Suprapubic skin (tissue), 4 donors: ENCODE measurements at places on chromosomes 2 and 18. TPM values are rescaled to one million over a fixed set of nuclear protein-coding genes. Genes with fewer than 3 reads are reported as not detected.

DNA sequence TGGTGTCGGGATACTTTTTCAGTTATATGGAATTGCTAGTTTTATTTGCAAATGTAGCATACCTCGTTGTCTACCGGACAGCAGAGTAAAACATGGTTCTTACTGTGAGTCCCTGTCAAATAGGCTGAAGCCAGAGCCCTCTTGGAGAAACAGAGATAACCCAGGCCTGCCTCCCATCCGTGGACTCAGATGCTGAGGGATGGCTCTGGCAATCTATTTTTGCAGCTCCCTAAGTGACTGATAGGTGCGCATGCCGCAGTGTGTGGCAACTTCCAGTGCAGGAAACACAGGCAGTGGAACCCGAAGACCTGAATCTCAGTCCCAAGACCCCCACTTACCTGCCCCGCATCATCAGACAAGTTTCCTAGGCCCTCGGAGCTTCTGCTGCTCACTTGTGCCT, 33.6 kb downstream of the STEAP3 start:
- peaks cover 4% of the 10 kb centered on the region for H3K4me1 ChIP-seq
- H3K27me3 ChIP-seq = no peaks in the 10 kb centered on the region
- no peak overlapping the region for H3K4me3 ChIP-seq
- DNase-seq = no peak

GRCh38 chr2:166365239-166365638, 10.5 kb downstream of the SCN9A start:
- no peak overlapping the region for H3K27ac ChIP-seq
- no peak for DNase-seq
- H3K36me3 ChIP-seq = no peaks in the 10 kb centered on the region
- no peaks in the 10 kb centered on the region for H3K4me1 ChIP-seq
- H3K4me3 ChIP-seq = no peak overlapping the region

GRCh38 chr18:70334728-70335329, 46.0 kb downstream of the SOCS6 start:
- H3K27ac ChIP-seq = no peak overlapping the region
- peaks cover 11% of the 10 kb centered on the region for H3K36me3 ChIP-seq
- no peaks in the 10 kb centered on the region for H3K27me3 ChIP-seq
- H3K4me1 ChIP-seq = peaks cover 17% of the 10 kb centered on the region
- H3K4me3 ChIP-seq = no peak overlapping the region

- H3K4me3 ChIP-seq = no peak overlapping the region
- peaks cover 54% of the 10 kb centered on the region for H3K36me3 ChIP-seq
- H3K27ac ChIP-seq = no peak overlapping the region
Measured at GRCh38 chr18:55262021-55262560, 302.8 kb upstream of the CCDC68 start.

- no peaks in the 10 kb centered on the region for H3K27me3 ChIP-seq
- H3K4me1 ChIP-seq = peaks cover 24% of the 10 kb centered on the region
- DNase-seq = no peak
- H3K36me3 ChIP-seq = peaks cover 3% of the 10 kb centered on the region
- no peak overlapping the region for H3K4me3 ChIP-seq
Measured at GRCh38 chr2:69087912-69088240, 74.9 kb downstream of the ANTXR1 start.

DNA sequence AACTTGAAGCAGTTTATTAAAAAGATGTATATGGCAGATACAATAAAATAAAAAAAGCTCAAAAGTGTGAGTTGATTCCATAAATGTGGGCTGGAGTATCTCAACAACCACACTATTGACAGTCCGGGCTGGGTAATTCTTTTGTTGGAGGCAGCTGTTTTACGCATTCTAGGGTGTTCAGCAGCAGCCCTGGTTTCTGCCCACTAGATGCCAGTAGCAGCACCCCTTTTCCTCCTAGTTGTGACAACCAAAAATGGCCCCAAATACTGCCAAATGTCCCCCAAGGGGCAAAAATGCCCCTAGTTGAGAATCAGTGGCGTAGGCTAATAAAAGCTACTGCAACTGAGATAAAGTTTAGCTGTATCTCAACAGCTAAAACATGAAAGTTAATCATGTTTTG, 44.8 kb downstream of the CHMP3 start:
- peaks cover 14% of the 10 kb centered on the region for H3K36me3 ChIP-seq
- H3K4me3 ChIP-seq = no peak overlapping the region
- no peaks in the 10 kb centered on the region for H3K27me3 ChIP-seq
- no peak overlapping the region for H3K27ac ChIP-seq
- DNase-seq = no peak

GRCh38 chr2:116918574-116918973, 895.9 kb upstream of the DDX18 start:
- DNase-seq = no peak
- no peaks in the 10 kb centered on the region for H3K27me3 ChIP-seq

DNA sequence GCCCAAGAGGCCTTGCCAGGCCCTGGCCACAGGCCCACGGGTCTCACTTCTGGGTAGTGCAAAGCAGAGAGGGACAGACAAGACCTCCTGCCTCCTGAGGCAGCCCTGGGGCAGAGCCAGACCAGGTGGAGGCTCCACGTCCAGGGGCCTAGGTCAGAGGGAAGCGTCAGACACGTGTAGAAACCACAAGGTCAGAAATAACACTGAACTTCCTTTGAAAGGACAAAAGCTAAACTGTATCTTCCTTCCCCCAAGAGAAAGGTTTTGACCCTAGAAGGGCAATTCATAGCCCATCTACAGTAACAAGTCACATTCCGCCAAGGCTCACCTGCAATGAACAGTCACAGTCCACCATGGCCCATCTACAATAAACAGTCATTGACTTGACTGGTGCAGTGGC, 17.9 kb downstream of the SDC1 start:
- peaks cover 77% of the 10 kb centered on the region for H3K4me1 ChIP-seq
- no peak overlapping the region for H3K4me3 ChIP-seq
- peaks cover 21% of the 10 kb centered on the region for H3K36me3 ChIP-seq
- no peak for DNase-seq

DNA sequence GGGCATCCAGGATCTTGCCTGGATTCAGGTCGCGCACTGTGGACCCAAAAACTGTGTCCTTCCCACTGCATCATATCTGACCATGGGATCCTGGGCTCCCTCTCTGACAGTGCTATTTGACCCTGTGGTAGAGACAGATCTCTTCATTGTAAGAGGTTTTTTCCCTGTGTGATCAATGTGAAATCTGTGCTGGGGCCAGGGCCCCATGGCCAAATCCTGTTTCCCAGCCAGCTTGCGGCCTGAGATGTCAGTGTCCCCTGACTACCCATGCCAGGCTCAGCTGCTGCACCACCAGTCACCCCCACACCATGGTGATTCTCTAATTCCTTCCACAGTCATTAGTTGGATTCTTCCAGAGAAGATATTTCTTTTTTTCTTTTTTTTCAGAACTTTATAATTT, 3.5 kb downstream of the PRLH start:
- H3K36me3 ChIP-seq = no peaks in the 10 kb centered on the region
- DNase-seq = no peak
- H3K4me3 ChIP-seq = no peak overlapping the region
- H3K27me3 ChIP-seq = no peaks in the 10 kb centered on the region

- DNase-seq = no peak
- no peak overlapping the region for H3K27ac ChIP-seq
- H3K4me1 ChIP-seq = peaks cover 30% of the 10 kb centered on the region
- no peak overlapping the region for H3K4me3 ChIP-seq
- H3K27me3 ChIP-seq = no peaks in the 10 kb centered on the region
Measured at GRCh38 chr18:48833701-48834412, 116.9 kb downstream of the SMAD7 start.

DNA sequence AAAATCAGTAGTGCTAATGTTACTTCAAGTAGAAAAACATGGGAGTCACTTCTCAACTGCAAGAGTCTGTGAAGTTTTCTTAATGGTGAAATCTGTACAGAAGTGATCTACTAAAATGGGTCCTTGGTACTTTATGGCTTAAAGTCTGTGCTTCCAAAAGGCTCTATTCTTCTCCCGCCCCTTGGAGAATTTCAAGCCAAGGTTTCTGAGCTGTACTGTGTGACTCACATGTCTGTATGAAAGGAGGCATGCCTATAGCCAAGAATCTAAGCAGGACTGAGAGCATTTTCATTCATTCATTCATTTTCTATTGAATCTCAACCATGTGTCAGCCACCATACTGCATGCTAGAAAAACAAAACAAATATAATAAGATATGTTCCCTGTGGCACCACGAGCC, 19.8 kb upstream of the DDX18 start:
- no peak overlapping the region for H3K4me3 ChIP-seq
- DNase-seq = no peak
- H3K4me1 ChIP-seq = no peaks in the 10 kb centered on the region

DNA sequence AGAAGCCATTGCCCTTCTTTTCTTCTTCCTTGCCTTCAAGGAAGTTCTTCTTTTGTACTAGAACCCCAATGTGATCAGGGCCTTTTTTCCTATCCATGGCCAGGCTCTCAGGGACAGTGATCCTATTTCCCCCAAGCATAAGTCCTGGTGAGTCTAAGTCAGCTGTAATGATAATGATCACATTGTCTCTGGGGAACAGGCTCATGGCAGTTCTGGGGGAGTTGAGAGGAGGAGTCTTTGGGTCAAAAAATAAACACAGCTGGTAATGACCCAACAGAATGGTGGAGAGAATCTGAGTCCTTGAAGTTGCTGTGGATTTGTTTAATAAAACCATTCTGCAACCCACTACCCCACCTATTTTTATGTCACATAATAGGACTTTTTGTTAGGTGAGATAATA, 96.6 kb downstream of the SOCS6 start:
- no peaks in the 10 kb centered on the region for H3K4me1 ChIP-seq
- no peaks in the 10 kb centered on the region for H3K36me3 ChIP-seq
- no peaks in the 10 kb centered on the region for H3K27me3 ChIP-seq
- DNase-seq = no peak
- no peak overlapping the region for H3K4me3 ChIP-seq
- H3K27ac ChIP-seq = no peak overlapping the region

DNA sequence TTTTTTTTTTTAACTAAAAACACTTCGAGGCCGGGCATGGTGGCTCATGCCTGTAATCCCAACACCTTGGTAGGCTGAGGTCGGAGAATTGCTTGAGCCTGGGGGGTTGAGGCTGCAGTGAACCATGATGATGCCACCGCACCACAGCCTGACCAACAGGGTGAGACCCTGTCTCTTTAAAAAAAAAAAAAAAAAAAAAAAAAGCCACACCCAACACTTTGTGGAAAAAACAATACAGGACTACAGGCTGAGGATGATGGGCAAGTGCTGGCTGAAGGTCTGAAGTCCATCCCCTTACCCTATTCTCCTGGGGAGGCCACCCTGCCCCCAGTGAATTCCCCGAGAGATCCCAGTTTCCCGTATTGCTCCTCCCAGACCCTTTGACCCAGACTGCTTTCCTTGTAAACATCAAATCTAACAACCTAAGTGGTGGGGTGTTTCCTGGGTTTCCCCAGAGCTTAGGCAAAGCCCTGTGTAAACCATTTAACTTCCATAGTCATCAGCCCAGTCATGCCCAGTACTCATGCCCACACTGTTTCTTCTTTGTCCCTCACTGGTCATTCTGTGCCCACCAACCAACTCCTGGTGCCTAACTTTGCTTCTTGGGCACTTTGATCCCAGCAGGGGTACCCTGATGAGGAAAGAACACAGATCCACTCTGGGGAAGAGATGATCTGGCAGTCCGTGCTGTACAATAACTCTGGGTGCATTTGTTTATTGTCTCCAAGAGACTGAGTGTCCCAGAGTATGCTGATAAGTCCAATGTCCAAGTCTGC, 5.8 kb upstream of the TMEM37 start:
- H3K27ac ChIP-seq = no peak overlapping the region
- no peaks in the 10 kb centered on the region for H3K36me3 ChIP-seq
- peaks cover 36% of the 10 kb centered on the region for H3K4me1 ChIP-seq
- no peaks in the 10 kb centered on the region for H3K27me3 ChIP-seq

- peak overlapping the region; percentile 90 for H3K4me3 ChIP-seq
- peaks cover 31% of the 10 kb centered on the region for H3K4me1 ChIP-seq
- H3K27ac ChIP-seq = peak overlapping the region; percentile 93
- H3K27me3 ChIP-seq = no peaks in the 10 kb centered on the region
- H3K36me3 ChIP-seq = no peaks in the 10 kb centered on the region
- DNase-seq = no peak
Measured at GRCh38 chr2:206764673-206765241, 371 bp downstream of the MDH1B start.

DNA sequence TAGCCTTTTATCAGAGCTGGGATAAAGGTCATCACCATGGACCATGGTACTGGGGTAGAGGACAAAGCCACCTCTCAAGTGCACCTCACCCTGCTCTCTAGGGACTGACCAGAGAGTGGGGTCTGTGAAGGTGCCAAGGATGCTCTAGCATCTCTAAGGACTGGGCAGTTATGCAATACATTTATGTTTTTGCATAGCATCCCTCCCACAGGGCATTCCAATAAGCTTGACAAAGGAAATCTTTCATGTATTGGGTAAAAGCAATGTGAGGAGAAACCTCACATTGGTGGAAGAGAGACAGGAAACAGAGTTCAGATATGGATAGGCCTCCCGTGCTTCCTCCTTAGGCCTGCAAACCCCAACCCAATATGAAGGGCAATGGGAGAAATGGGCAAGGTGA, 31.6 kb downstream of the STK39 start:
- H3K4me3 ChIP-seq = no peak overlapping the region
- no peaks in the 10 kb centered on the region for H3K36me3 ChIP-seq
- no peak overlapping the region for H3K27ac ChIP-seq

GRCh38 chr2:27280826-27281225, 1.4 kb upstream of the TRIM54 start:
- peaks cover 10% of the 10 kb centered on the region for H3K27me3 ChIP-seq
- DNase-seq = no peak
- H3K4me1 ChIP-seq = no peaks in the 10 kb centered on the region

DNA sequence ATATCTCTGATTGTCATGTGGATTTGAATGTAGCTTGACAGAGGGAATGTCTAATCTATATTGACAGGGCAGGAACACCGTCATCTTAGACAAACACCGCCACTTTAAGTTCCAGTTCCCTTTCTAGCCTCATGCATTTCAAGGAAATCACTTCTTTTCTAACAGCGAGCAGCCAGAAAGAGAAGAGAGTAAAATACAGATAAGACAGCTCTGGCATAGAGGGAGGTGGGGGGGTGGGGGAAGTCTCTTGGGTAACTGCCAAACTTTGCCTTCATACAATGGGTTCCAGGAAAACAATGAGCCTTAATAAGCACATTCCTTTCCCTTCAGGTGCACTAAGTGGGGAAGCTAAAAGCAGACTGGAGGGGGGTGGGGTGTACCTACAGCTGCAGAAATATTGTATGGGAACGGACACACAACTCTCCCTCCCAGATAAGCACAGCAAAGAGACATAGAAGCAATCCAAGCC, 37.2 kb downstream of the CASP10 start:
- no peak overlapping the region for H3K27ac ChIP-seq
- peaks cover 3% of the 10 kb centered on the region for H3K4me1 ChIP-seq
- H3K27me3 ChIP-seq = no peaks in the 10 kb centered on the region
- H3K4me3 ChIP-seq = no peak overlapping the region

GRCh38 chr2:2326068-2327040, 4.7 kb downstream of the MYT1L start:
- DNase-seq = no peak
- no peak overlapping the region for H3K27ac ChIP-seq
- H3K4me1 ChIP-seq = no peaks in the 10 kb centered on the region

Gene EDAR
- 4.3 TPM for total RNA-seq

Gene CDH19
- 4.9 TPM for total RNA-seq

Gene GALR1
- 0.16 TPM for total RNA-seq

Gene HOXD13
- not detected for total RNA-seq

Gene TEKT4
- not detected for total RNA-seq

Gene OSGEPL1
- 14.3 TPM for total RNA-seq

Gene MSTN
- total RNA-seq = not detected
